ENCODE measurements at places on chromosomes 5 and 9.

- no peak for DNase-seq
Measured at GRCh38 chr9:29001006-29001405, 1427.7 kb upstream of the C9orf72 start.

DNA sequence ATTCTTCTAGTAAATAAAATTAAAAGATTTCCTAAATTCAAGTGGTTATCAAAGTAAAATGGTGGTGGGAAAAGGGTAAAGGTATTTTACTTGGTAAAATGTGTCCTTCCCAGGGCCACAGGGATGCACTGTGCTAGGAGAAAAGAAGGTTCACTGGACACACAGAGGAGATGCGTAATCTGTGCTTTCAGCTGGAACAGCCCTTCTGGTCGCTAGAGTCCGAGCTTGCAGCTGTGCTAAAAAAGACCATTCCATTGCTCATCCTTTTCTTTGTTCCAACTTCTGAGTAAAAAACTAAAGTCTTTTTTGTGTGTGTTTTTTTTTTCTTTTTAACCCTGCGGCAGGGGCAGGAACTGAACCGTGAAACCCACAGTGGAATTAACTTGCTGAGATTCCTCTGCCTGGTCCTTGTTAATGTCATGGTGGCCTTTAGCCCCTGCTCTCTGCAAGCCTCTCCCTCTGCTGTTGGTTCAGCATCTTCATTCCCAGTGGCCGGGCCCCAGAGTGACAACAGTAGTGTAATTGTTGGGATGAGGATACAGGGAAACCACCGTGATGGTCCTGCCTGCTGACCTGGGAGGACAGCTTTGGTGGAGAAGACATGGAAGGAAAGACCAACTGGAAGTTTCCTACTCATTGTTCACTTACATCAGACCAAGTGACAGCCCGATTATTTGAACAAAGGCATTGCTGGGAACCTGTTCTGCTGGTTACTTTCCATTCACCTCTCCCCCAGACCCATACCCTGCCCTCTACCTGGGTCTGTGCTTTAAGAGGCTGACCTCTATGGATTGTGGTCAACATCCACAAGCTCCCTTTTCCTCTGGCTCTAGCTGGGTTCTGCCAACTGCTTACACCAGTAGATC, 31.9 kb upstream of the FSTL4 start:
- no peak for DNase-seq

DNA sequence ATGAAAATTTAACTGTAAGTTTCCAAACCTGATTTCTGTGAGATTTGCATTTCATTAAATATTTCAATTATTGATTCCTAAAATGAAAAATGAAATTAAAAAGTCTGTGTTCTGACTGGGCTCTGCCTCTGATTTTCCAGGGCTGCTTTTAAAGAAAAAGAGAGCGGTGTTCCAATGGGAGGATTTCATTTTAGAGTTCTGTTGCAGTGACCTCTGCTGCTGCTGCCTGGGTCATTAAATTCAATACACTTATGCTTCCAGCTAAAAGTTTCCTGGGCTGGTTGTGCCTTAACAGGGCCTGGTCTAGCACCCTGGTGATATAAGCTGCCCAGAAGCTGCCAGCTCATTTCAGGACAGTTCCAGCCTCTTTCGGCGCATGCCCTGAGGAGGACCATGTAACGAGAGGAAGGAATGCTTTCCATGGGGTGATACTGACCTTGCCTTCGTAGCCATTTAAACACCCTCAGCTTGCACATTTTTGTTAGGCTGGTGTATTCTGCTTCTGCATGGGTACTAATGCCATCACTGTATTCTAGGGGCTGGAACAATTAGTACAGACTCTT, 93.3 kb downstream of the TMEM174 start:
- DNase-seq = no peak

GRCh38 chr5:40446910-40447309, 232.8 kb upstream of the PTGER4 start:
- DNase-seq = no peak

DNA sequence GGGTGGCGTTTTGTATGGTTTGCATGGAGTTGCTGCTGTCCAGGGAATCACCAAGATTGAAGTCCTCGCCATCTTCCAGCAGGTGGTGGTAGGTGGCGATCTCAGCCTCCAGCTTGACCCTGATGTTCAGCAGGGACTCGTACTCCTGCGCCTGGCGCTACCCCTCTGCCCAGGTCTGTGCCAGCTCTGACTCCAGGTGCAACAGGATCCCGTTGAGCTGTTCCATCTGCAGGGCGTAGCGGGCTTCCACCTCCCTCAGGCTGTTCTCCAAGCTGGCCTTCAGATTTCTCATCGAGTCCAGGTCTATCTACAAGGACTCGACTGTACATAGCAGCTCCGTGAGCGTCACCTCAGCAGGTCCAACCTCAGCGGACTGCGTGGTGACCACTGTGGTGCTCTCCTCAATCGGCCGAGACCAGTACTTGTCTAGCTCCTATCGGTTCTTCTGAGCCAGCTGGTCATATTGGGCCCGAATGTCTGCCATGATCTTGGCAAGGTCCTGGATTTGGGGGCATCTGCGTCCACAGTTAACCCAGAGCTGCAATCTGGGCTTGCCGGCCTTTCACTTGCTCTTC, 1584.8 kb upstream of the ACO1 start:
- no peak for DNase-seq

- DNase-seq = no peak
Measured at GRCh38 chr5:66621736-66622135, 25.5 kb downstream of the MAST4 start.

GRCh38 chr5:129118405-129118804, 23.9 kb downstream of the ISOC1 start:
- no peak for DNase-seq

- no peak for DNase-seq
Measured at GRCh38 chr5:154999865-155000264, 13.7 kb upstream of the KIF4B start.

- no peak for DNase-seq
Measured at GRCh38 chr9:119793218-119793617, 424.0 kb upstream of the BRINP1 start.

DNA sequence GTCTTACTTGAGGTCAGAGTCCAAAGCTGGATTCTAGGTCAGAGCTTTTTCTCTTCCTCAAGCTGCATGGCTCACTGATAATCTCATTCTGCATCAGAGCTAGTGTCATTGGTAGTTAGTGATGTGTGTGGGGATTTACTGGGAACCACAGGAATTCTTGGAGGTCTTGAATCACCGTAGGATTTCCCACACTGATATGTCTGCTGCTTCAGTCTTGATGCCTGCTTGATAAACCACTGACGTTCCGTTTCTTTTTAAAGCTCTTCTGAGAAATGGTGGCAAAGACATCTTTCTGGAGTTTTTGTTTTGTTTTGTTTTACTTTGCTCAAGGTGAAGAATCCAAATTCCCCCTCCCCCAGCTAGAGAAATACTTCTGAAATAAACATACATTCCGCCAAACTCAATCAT, 1.2 kb upstream of the GARIN3 start:
- no peak for DNase-seq
